CD4-positive, CD25-positive, alpha-beta regulatory T cell (primary cell): ENCODE measurements at places on chromosomes 4 and X.
A peak's percentile ranks its signal among the peaks of the same experiment; 100 is the strongest.

DNA sequence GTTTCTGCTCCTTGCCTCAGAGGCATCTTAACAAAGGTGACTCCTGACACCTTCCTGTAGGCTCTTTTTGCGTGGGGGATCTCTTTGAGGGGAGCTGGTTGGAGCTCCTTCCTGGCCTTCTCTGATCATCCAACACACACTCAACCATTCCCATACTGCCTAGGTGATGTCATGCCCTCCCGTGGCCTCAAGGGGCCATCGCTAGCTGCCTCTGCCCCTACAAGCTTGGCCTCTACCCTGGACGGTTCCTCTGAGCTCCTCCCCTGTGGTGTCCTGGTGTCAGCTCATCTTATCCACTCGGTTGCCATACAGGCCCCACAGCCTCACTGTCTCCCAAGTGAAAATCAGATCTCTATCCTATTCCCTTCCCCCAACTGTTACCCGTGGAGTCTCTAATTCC is 13.7 kb upstream of the ZNF185 start:
- H3K27me3 ChIP-seq, result no peaks in the 10 kb centered on the region
- no peak overlapping the region for H3K27ac ChIP-seq
- no peaks in the 10 kb centered on the region for H3K36me3 ChIP-seq

DNA sequence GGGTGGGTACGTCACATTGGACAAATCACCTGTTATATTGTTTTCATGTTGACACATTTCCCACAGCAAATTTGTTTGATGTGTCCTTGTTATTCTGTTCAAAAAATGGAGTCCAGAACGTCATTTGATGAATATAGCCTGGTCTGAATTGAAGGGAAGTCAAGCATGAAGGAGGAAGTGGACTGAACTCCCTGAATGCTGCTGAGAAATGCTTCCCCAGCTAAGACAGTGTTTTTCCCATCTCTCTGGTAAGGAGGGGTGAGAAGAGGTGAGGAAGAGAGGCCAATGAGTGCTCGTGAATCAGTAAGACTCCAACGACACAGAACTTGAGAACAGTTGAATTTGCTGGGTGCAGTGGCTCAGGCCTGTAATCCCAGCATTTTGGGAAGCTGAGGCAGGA is 127.4 kb downstream of the RBM47 start:
- no peak overlapping the region for H3K4me3 ChIP-seq
- no peaks in the 10 kb centered on the region for H3K36me3 ChIP-seq
- H3K4me1 ChIP-seq, result no peaks in the 10 kb centered on the region
- H3K27ac ChIP-seq, result no peak overlapping the region
- DNase-seq, result no peak

- H3K27me3 ChIP-seq, result no peaks in the 10 kb centered on the region
- no peak overlapping the region for H3K27ac ChIP-seq
- H3K4me3 ChIP-seq, result no peak overlapping the region
- H3K36me3 ChIP-seq, result no peaks in the 10 kb centered on the region
Measured at GRCh38 chr4:70243091-70243490, 694 bp downstream of the CSN3 start.

- peak; percentile 77 for DNase-seq
- H3K27me3 ChIP-seq, result no peaks in the 10 kb centered on the region
- peak overlapping the region; percentile 83 for H3K4me3 ChIP-seq
- H3K4me1 ChIP-seq, result peaks cover 31% of the 10 kb centered on the region
- H3K36me3 ChIP-seq, result no peaks in the 10 kb centered on the region
- peak overlapping the region; percentile 56 for H3K27ac ChIP-seq
Measured at GRCh38 chr4:177339477-177340374, 30.1 kb downstream of the NEIL3 start.

DNA sequence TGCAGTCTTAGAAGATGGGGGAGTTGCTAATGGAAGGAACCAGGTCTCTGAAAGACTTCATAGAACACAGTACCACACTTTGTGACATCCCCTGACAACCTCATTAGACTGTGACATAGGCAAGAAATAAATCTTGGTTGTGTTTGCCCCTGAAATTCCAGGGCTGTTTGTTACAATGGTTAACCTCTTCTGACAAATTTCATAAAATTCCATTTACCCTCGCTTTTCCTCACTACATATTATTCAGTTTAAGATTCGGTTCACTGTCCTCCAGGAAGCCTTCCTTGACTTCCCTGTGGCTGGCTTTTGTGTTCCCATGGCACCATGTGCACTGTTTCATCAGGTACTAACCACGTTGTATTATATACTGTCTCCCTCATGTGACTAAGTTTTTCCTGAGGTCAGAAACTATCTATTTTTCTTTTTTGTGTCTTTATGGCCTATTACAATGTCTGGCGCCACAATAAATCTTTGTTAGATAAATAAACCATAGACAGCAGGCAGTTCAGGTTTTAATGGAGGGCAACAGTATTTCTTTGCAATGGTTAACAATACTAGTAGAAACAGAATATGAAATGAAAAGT is 54.2 kb downstream of the ATXN3L start:
- no peaks in the 10 kb centered on the region for H3K27me3 ChIP-seq
- no peak for DNase-seq
- no peaks in the 10 kb centered on the region for H3K4me1 ChIP-seq
- no peaks in the 10 kb centered on the region for H3K36me3 ChIP-seq
- H3K4me3 ChIP-seq, result no peak overlapping the region
- H3K27ac ChIP-seq, result no peak overlapping the region

DNA sequence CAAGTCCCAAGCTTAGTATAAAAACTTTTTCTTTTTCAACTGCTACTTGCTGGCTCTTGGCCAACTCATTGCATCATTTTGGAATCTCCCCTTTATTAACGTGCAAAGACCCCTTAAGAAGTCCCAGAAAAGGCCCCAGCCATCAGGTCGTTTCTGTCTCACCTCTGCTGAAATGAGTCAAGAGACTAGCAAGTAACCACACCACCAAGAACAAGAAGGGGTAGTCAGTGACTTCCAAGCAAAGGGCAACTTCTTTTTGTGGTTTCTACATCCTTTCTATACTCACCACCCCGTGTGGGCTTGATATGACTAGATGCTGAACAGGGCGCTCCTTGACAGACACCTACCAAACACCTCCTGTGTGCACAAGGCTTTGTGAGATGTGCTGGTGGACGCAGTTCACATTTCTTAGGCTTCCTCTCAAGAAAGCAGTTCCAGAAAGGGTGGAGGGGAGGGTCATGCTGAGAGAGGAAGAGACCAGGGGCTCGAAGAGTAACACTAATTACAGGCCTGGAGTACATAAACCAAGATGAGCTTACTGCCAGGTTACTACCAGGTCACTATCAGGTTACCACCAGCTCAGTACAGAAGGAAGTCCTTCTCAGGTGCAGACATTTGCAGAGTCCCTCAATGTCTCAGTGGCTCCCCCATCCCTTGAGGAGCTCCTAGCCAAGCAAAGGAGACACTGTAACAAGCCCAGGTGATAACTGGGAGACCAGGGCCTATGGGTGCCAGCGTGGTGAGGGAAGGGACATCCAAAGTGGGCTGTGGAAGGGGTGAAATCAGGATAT is 19.3 kb downstream of the JAKMIP1 start:
- peak; percentile 54 for DNase-seq
- H3K4me3 ChIP-seq, result peak overlapping the region; percentile 68
- peaks cover 81% of the 10 kb centered on the region for H3K4me1 ChIP-seq
- H3K27ac ChIP-seq, result peak overlapping the region; percentile 80

DNA sequence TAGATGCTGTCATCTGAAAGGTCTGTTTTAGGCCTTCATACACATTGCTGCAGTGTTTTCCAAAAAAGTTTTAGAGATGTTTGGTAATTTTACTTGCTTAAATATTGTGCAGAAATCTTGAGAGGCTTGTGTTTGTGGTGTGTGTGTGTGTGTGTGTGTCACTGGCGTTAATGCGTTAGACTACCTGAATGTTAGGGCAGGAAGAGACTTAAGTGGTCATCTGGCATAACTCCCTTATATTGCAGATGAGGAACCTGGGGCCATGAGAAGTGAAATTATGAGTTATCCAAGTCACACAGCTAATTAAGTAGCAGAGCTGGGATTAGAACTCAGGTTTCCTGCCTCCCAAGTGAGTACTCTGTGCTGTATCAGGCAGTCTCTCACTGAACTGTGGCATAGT is 1.4 kb downstream of the LSM6 start:
- no peak for DNase-seq
- H3K27ac ChIP-seq, result no peak overlapping the region
- no peaks in the 10 kb centered on the region for H3K36me3 ChIP-seq
- H3K4me3 ChIP-seq, result peak overlapping the region; percentile 92
- peaks cover 35% of the 10 kb centered on the region for H3K4me1 ChIP-seq

- no peaks in the 10 kb centered on the region for H3K27me3 ChIP-seq
- H3K4me3 ChIP-seq, result no peak overlapping the region
- H3K4me1 ChIP-seq, result no peaks in the 10 kb centered on the region
Measured at GRCh38 chr4:139241086-139241783, 38.8 kb downstream of the MGARP start.

DNA sequence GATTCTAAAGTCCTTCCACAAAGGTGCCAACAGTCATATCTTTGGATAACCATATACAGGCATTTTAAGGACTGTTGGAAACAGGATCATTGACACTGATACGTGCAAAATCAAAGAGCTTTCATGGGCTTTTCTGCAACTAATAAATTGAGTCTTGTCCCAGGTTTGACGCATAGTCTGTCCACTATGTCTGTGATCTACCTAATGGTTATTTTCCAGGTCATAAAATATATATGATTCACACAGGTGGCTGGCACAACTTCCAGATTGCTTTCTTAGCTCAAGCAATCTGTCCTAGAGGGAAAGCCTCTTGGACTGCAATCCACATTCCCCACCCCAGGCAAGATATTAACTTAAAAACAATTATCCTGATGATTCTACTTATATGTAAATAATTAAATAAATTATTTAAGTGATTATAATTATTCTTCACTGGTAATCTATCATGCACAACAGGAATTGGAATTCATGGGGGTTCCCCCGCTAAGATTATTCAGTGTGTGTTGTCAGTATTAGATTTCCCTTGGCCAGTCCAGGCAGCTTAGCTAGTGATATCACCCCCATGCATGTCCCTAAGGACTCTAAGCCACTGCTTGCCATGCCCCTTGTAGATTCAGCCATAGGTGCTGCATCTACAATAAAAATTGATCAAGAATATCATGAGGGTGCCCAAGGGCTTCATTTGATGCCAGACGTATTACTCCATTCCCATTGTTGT is 97.8 kb downstream of the TLL1 start:
- no peaks in the 10 kb centered on the region for H3K4me1 ChIP-seq
- no peaks in the 10 kb centered on the region for H3K27me3 ChIP-seq
- H3K27ac ChIP-seq, result no peak overlapping the region
- no peak overlapping the region for H3K4me3 ChIP-seq
- DNase-seq, result no peak

DNA sequence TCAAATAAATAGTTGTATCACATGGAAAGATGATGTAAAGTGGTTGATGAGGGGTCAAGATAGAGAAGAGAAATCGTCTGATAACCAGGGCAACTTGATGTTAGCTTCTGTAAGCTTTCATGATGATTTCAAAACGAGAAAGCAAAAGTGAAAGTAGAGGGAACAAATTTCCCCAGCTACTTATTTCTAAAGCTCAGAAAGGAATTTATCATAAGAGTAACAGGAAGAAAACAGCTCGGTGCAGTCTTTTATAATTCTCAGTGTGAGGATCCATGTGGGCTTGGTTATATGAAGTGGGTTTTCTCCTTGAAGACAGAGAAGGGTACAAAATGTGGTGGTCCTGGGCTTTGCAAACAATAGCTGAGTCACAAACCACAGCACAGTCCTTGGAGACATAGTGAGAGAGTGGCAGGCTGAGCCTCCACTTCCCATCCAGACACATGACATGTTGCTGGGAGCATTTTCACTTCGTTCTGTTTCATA is 32.1 kb upstream of the GLRA2 start:
- H3K4me3 ChIP-seq, result peak overlapping the region; percentile 80
- no peak for DNase-seq
- no peak overlapping the region for H3K27ac ChIP-seq

- no peaks in the 10 kb centered on the region for H3K36me3 ChIP-seq
- no peak overlapping the region for H3K27ac ChIP-seq
- DNase-seq, result no peak
- peaks cover 2% of the 10 kb centered on the region for H3K27me3 ChIP-seq
Measured at GRCh38 chrX:51641421-51642021, 22.8 kb upstream of the CENPVL3 start.

DNA sequence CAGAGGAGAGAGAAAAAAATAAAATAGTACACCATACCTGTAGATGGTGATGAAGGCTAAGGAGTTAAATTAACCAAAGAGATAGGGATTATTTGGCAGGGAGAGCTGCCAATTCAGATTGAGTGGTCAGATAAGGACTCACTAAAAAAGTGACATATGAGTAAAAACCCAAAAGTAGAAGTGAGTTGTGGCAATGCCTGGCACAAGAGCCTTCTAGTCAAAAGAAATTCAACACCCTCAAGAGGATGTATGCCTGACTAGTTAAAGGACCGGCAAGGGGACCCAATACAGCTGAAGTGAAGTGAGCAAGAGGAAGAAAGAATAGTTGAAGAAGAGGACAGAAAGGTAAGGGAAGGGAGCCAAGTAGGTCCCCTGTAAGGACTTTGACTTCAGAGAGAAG is 34.9 kb downstream of the ELF2 start:
- no peaks in the 10 kb centered on the region for H3K36me3 ChIP-seq
- H3K27me3 ChIP-seq, result peaks cover 2% of the 10 kb centered on the region
- no peak overlapping the region for H3K27ac ChIP-seq
- DNase-seq, result no peak

DNA sequence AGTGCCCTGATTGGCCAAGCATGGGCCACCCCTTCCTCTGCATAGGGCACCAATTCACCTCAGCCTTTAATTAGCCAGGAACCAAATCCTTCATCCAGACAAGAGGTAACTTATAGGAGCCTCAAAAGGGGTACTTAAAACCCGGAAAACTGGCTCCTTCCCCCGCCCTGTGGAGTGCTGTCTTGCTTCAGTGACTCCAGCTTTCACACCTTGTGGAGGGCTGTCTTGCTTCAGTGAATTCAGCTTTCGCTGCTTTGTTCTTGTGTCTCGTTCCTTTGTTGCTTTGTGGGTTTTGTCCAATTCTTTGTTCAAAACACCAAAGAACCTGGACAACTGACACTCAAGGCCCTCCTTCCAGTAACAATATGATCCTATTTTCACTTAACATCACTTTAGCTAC is 82.2 kb upstream of the FRG1 start:
- no peaks in the 10 kb centered on the region for H3K27me3 ChIP-seq
- H3K27ac ChIP-seq, result no peak overlapping the region
- H3K4me3 ChIP-seq, result no peak overlapping the region
- no peaks in the 10 kb centered on the region for H3K4me1 ChIP-seq
- no peaks in the 10 kb centered on the region for H3K36me3 ChIP-seq

DNA sequence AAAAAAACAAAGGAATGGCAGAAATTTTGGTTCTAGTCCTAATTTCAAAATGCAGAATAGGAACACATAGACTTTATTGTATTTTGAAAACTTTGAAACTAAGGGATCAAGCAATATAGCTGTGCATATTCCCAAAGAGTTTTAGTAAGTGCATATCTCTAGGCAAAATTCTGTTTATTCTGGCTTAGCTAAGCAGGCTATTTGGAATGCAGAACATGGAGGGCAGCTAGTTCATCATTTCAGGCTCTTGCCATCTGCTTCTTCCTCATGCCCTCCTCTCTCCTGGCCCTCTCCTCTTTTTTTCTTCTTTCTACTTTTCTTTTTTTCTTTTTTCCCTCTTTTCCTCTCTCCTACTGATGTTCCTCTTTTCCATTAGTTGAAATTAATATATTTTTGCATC is 12.0 kb upstream of the IL13RA2 start:
- no peak overlapping the region for H3K27ac ChIP-seq
- no peaks in the 10 kb centered on the region for H3K27me3 ChIP-seq
- H3K4me3 ChIP-seq, result no peak overlapping the region
- H3K4me1 ChIP-seq, result no peaks in the 10 kb centered on the region
- DNase-seq, result no peak
- no peaks in the 10 kb centered on the region for H3K36me3 ChIP-seq

- H3K4me1 ChIP-seq, result peaks cover 23% of the 10 kb centered on the region
- DNase-seq, result no peak
- H3K27me3 ChIP-seq, result no peaks in the 10 kb centered on the region
- peaks cover 36% of the 10 kb centered on the region for H3K36me3 ChIP-seq
Measured at GRCh38 chr4:875818-876423, 50.0 kb upstream of the CPLX1 start.
